Stimulated activated CD8-positive, alpha-beta memory T cell treated with anti-CD3 and anti-CD28 coated beads, Interleukin-15, amount 100 ng/mL, for 4 hours (primary cell): ENCODE measurements at places on chromosomes 12 and 14.

- DNase-seq = peak; percentile 27
These were observed 496 bp downstream of the PPP2R5C start for GRCh38 chr14:101761881-101762529.

DNA sequence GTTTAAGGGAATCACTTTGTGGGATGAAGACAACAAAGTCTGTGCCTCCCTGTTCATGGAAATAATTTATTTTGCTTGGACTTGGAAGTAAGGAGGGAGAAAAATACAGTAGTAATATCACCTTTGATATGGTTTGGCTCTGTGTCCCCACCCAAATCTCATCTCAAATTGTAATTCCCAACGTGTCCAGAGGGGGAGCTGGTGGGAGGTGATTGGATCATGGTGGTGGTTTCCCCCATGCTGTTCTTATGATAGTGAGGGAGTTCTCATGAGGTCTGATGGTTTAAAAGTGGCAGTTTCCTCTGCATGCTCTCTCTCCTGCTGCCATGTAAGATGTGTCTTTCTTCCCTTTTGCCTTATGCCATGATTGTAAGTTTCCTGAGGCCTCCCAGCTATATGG, 460.7 kb downstream of the NOVA1 start:
- DNase-seq = no peak

GRCh38 chr12:3611860-3612703, 121.1 kb downstream of the PRMT8 start:
- no peak for DNase-seq

- DNase-seq = no peak
These were observed 105.4 kb downstream of the NCOR2 start for GRCh38 chr12:124461851-124462623.

DNA sequence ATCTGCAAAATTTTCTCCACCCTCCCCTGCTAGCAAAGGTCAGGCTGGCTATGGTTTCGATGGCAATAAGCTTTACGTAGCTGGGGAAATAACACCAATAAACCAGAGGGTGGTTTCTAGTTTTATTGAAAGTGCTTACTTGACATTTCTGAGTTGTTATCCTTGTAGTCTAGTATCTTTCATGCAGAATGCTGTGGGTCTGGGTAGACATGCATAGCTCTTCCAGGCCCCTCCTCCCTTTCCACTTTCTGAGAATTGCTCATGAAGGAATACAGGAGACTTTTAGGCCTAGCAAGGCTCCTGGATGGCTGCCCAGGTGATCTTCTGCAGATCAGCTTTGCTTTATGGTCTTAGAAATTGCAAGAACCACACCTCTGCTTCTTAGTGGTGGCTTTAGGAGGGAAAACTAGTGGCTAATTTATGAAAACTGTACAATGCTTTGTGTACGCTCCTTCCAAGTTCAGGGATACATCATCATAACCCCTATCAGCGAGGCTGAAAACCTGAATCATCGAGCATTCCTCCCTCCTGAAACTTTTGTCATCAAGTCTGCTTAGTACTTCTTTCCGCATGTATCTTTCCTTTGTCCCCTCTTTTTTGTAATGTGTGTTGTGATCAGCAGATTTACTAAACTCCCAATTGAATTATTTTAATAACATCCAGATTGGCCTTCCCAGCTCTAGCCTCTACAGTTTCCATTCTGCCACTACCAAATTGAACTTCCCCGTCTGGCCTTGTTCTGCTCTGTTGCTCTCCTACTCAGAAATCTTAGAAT, 473.0 kb downstream of the RAD51B start:
- no peak for DNase-seq

DNA sequence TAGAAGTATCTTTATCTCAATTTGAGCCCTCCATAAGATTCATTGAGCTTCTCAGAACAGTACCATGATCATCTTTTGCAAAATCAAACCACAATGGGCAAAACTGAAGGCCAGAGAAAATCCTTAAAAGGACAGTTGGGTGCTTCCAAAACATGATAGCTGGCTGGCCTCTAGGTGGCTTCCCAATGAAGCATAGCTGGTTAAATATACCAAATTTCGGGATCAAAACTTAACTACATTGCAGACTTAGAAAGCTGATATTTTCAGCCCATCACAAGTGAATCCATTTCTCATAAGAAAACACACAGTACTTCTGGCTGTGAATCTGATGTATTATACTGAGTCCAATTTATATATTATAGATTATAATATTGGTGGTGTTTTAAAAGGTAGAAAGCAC, 15.3 kb upstream of the PIK3C2G start:
- DNase-seq = no peak

GRCh38 chr12:68482660-68483059, 128.0 kb upstream of the RAP1B start:
- DNase-seq = no peak

DNA sequence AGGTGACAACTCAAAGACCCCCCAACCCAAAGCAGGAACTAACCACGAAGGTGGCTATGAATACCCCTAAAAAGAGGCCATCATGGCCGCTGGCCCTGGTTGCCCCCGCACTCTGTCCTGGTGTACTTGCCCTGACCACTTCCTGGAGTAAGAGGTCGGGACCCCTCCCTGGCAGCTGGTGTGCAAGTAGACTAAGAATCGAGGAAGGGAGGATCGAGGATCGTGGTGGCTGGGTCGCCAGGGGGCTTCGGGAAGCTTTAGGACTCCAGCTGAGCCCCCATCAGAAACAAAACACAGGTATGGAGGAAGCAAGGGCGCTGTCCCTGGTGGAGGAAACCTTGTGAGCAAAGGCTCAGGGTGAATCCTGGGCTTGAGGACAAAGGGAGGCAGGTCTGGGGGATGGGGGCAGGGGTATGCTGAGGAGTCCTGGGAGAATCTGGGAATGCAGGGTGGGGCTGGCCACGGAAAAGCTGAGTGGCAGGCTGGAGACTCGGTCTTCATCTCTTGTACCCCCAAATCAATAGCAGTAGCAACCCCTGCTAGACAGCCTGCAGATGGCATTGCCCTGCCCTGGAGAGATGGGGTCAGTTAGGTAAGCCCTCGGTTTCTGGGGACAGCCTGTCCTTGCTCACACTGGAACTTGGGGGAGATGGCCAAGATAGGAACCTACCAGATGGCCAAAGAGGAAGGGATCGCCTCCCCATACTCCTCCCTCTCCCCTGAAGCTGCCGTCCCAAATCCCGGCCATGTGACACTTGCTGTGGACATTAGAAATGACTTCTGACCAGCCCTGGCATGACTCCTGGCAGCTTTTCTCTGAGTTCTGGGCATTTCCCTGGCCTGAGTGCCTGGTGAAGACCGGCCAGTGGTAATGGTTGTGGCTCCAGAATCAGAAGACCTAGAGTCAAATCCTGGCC, 45.3 kb upstream of the ESRRB start:
- no peak for DNase-seq

DNA sequence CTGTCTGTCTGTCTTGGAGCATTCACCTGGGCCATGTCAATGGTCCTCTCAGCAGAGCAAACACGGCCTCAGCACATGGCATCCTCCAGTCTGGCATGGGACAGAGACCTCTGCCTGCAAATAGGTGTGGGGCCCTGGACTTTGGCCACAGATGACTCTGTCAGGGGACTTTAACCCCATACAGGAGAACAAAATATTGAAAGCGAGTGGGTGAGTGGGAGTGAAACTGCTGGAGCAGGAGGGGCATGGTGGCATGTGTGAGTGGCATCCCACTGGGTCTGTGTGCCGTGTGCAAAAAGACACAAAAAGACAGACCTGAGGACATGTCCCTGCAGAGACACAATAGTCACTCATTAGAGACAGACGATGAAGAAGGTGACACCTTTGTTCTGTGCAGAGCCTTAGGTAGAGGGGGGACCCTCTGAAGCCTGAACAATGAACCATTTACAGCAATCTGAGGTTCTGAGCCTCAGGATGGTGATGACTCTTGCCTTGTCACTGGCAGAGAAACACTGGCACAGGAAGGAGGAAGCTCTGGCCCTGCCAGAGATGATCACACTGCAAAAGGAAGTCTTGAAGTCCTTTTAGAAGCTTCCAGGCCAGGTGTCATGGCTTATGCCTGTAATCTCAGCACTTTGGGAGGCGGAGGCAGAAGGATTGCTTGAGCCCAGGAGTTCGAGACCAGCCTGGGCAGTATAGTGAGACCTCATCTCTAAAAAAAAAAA, 7.5 kb downstream of the LAG3 start:
- DNase-seq = no peak

DNA sequence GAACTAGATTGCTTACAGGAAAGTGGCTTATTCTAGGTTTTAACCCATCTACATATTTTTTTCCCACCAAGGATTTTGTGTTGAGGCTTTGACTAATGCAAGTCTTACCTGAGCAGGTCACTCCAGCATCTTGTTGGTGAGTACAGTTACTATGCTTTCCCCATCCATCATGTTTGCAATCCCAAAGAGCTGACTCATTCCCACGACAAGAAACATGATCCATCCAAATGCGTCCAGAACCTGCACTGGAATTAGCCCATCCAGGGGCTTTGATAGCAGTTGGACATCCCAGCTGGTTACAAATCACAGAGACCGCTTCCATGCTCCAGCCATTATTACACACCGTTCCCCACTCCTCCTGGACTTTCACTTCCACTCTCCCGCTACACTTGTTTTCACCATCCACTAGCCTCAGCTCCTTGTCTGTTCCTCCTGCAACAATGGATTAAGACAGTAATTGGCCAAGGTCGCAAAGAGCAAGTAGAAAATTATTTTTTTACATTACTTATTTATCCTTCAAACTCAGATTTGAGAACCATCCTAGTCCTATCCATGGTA, 2.5 kb downstream of the CD163 start:
- DNase-seq = no peak

- DNase-seq = no peak
These were observed 37.5 kb downstream of the TSPAN9 start for GRCh38 chr12:3114671-3115070.

DNA sequence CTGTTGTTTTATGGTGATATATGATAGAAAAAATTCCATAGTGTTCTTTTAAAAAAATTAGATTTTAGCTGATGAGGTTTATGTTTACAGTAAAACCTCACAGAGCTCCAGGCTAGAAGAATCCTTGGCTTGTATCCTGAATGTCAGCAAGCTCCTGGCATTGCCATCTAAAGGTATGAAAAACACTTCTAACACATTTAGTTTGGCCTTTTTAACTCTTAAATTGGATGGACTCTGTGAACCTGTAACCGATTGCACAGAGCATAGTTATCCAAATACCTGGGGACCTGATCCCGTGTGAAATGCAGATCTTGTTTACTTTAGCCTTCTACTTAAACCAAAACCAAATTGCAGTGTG, 241.1 kb upstream of the DCN start:
- DNase-seq = no peak

DNA sequence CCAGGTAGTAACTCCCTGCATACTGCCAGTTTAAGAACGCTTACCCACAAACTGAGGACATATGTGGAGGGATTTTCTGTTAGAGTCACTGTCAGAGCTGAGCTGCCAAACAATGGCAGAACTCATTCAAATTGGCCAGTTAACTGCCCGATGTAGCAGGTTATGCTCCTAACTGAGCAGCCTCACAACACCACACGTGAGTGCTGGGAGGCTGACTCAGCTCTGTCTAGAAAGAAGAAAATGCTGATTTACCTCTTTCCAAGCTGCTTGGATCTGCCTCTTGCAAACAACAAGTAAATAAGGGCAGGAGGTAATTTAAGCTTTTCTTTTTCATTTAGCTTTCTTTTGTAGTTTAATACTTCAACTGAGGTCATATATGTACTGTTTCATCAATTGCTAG, 195.6 kb downstream of the PELI2 start:
- DNase-seq = no peak

DNA sequence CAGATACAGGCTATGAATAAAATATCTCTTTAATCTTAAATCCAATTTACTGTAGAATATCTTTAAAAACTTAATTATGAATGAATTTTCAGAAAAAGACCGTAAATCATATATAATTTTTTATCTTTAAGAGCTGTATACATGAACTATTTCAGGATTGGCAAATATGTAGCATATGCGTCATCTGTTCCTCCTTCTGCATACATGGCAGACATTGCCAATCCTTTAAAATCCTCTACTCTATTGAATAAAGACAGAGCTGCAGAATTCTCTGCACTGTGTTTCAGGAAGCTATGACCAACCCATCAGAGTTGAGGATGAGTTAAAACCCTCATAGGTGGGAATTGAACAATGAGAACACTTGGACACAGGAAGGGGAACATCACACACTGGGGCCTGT, 279.0 kb downstream of the TMEM117 start:
- no peak for DNase-seq

DNA sequence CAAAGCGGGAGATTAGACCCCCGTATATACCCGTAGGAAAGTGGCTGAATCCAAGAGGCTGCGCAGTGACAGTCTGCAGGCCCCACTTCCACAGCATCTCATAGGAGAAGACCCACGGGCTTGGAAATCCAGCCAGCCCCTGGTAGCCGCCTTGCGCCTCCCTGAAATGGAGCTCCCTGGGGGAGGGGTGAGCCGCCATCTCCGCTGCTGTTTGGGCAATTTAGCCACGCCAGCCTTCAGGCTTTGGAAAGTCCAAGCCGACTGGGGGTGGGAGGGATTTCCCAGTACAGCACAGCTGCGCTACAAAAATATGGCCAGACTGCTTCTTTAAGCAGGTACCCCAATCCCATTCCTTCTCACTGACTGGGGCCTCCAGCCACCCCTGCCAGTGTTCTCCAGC, 53.4 kb downstream of the CAND1 start:
- no peak for DNase-seq

DNA sequence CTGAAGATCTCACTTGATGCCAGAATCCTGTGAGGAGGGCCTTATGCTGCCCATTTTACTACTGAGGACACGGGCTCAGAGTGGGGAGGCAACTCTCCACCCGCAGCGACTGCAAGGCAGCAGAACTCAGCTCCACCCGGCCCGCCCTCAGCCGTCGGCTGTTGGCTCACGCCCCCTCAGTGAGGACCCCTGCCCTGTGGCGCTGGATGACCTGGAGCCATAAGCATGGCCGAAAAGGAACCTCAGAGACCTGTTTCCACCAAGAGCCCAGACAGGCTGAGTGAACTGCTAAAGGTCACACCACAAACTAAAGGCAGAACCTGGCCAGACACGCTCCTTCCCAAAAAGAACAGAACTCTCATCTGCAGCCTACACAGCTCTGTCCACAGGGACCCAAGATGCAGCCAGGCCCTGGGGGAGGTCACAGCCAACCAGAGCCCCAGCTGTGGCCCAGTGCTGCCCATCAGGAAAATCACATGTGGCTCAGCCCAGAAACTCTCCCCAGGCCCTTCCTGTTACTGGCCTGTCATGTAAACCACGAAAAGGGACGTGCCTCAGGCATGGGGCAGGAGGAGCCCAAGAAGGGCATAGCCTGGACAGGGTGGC, 32.8 kb downstream of the CCNK start:
- no peak for DNase-seq

DNA sequence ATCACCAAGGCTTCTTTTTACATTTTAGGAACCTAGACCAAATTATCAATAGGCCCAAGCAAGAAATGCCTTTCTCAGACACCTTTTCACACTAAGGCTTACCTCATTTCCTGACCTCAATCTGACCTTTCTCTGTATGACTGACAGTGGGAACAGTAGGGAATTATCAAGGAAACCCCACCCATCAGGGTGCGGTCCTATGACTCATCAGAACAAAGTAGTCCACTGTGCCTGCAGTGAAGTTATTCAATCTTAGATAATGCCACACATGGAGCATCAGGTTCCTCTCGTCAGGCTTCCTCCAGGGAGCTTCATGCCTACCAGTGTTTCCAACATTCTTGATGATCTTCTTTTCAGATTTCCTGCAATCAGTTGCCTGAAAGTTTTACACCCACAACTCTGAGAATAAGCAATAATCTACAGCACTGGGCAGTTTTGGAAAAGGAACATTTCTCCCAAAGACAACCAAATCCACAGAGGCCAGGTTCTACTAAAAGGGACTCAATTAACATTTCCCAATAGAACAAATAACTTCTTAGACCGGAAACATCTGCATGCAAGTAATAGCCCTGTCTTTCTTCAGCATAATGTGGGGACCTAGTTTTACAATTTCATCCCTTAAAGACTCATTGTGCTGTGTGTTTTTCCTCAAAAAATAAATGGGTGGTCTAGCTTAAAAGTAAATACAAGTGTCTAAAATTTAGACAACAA, 35.9 kb upstream of the TMTC2 start:
- DNase-seq = no peak
